ENCODE measurements at places on chromosomes 1 and 21.
A peak's percentile ranks its signal among the peaks of the same experiment; 100 is the strongest.

- DNase-seq = peak; percentile 33
These were observed 2.4 kb downstream of the ATP2B4 start for GRCh38 chr1:203629016-203629506.

DNA sequence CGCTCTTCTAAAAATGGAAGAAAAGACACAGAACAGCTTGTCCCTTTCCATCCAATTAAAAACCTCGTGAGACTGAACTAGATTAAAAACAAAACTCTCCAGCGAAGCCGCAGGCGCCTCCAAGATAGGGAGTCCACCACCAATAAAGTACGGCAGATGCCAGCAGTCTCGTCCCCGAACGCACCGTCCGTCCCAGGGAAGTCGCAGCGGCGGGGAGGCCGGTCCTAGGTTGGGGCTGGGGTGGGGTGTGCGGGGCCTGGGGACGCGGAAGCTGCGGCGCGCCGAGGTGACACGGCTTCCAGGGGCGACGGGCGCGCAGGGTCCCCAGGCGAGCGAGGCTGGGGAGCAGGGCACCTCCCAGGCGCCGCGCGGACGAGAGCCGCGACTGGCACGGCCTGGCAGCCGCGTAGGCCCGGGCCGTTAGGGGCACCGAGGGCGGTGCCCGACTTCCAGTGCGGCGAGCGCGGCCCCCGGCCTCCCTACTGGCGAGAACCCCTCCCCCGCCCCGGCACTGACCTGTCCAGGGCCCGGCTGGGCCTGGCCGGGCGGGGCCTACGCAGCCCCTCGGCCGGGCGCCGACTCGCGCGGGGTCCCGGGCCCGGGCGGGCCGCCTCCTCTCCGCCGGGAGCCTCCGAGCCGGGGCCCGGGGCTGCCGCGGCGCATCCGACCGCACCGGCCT is 28.3 kb upstream of the A3GALT2 start:
- peak; percentile 51 for DNase-seq

- peak; percentile 72 for DNase-seq
These were observed 12.6 kb downstream of the METTL13 start for GRCh38 chr1:171794085-171794484.

DNA sequence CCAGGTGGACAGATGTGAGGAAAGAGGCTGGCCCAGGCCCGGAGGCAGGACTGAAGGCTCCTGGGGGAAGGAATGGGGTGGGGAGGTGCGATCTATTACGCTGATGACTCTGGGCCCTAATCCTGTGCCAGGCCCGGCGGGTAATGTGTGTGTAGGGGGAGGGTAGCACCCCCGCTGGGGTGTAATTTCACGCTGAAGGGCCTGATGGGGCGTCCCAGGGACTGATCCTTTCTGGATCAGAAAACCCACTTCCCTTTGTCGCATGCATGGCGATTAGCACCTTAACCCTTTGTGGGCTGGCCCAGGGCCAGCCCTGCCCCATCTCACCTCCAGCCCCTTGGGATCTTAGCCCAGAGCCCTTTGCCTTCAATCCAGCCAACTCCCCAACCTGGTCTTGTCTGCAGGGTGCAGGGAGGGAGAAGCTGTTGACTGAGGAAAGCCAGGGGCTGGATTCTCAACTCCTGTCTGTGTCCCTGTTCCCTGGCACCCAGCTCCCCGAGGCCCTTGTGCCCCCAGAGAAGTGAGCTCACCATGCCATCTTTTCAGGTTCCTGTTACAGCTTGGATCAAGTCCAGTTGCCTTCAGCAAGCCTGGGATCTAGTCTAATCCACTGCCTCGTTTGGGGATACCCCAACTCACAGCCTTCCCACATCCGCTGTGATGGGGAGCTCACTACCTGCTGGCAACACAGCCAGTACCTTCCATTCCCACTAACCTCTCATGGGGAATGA is 26.0 kb downstream of the KNCN start:
- no peak for DNase-seq

- DNase-seq = no peak
These were observed 22.7 kb downstream of the HSPG2 start for GRCh38 chr1:21914450-21914849.

GRCh38 chr1:26376050-26376449 is 3.5 kb upstream of the ZNF683 start:
- no peak for DNase-seq

- DNase-seq = no peak
These were observed 258.4 kb upstream of the DPYD start for GRCh38 chr1:98179151-98179773.

DNA sequence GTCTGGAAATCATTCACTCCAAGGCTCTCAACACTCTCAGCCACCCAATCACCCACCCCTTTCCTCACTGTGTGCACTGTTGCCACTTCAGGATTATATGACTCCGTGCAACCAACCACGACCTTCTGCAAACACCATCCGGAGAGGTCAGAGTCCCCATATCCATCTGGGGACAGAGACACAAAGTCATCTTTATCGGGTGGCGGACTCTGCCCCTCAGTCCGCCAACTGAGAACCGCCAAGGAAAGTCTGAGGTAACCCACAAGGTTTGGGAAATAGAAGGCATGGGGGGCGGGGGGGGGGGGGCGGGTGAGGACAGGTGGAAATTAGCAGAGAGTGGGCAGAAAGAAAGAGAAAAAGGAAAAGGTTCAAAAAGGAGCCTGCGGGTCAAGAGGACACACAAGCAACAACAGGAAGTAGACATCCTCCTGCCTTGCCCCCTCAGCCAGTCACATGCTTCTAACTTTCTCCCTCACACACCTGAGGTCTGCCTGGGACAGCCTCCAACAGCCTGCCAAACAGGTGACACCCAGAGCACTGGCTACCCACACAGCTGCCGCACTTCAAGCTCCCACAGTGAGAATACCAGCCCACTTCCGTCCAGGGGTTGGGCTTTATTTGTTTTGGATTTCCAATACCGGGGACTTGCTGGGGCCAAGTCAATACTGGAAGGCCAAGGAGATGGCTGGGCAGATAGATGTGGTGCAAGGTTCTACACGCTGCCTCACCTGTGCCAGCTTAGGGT is 58.1 kb downstream of the SSBP3 start:
- no peak for DNase-seq

- no peak for DNase-seq
These were observed 85.2 kb upstream of the TLR5 start for GRCh38 chr1:223228201-223228600.

DNA sequence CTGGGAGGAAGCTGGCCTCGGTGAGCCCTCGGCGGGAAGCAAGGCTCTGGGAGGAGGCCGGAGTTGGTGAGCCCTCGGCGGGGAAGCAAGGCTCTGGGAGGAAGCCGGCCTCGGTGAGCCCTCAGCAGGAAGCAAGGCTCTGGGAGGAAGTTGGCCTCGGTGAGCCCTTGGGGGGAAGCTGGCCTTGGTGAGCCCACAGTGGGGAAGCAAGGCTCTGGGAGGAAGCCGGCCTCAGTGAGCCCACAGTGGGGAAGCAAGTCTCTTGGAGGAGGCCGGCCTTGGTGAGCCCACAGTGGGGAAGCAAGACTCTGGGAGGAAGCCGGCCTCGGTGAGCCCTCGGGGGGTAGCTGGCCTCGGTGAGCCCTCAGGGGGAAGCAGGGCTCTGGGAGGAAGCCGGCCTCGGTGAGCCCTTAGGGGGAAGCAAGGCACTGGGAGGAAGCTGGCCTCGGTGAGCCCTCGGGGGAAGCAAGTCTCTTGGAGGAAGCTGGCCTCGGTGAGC is 36.0 kb downstream of the KRTAP10-1 start:
- DNase-seq = no peak

Measured in activated CD4-positive, alpha-beta T cell treated with anti-CD3 and anti-CD28 coated beads, Interleukin-2, Interleukin-4, amounts not matched to agents 100 ng/mL and 50 ng/mL, durations not matched to agents 16 hours and 8 hours (primary cell).